ENCODE measurements at places on chromosomes 2 and 18. TPM values are rescaled to one million over a fixed set of nuclear protein-coding genes. Genes with fewer than 3 reads are reported as not detected.
A peak's percentile ranks its signal among the peaks of the same experiment; 100 is the strongest.

GRCh38 chr2:23399674-23400261 is 14.8 kb downstream of the KLHL29 start:
- DNase-seq = no peak

Gene MALL
- total RNA-seq = 8.6 TPM

DNA sequence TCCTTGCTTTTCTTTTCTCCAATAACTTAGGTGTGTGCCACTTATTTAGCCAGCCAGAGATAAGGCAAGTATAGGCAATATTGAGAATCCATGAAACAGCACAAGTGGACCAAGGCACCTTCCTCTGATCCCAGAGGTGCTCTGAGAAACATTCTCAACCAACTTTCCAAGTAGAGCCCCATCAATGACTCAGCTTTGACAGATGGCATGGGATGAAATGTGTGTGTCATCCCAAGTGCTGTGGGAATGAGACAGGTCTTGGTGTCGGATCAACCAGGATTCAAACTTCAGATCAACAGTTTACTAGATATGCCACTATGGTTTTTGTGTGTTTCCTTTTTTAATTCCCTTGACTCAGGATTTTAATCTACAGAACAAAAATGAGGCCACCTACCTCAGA is 164.0 kb downstream of the GRB14 start:
- DNase-seq = no peak

DNA sequence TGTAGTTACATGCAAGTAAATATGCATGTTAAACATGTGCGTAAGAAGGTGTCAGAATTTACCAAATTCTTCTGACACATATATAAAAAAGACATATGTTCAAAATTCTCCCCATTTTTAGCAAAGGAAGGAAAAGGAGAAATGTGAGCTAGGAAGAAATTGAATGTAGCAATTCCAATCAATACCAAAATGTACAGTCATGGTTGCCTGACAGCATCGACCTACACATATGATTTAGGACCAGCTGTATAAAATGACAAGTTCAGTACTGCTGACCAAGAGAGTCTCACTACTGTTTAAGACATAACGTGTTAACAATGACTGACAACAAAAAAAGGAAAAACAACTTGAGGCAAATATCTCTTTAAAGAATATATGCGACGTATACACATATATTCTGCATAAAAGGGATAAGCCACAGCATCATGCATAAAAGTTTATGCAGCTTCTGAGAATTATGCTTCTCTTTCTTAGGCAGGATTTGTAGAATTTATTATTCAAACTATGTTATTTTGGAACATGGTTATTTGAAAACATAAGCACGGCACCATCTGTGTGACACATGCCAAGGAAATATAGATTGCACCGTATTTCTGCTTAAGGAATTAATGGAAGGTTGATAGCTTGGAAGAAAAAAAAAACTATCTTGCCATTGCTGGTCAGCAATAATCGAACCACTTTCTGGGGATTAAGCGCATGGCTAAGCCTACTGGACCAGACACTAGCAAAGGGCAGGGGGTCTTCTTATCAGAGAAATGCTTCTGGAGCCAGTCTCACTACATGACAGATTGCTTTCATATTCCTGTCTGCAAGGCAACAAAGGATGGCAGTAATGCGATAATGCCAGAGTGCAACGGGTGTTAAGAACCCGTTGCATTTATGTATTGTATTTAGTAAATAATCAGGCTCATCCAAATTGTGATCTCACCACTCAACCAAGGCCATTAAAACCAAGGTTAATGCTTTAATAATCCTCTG is 154.0 kb downstream of the WDPCP start:
- DNase-seq = no peak

Gene MERTK
- total RNA-seq = 21.8 TPM

DNA sequence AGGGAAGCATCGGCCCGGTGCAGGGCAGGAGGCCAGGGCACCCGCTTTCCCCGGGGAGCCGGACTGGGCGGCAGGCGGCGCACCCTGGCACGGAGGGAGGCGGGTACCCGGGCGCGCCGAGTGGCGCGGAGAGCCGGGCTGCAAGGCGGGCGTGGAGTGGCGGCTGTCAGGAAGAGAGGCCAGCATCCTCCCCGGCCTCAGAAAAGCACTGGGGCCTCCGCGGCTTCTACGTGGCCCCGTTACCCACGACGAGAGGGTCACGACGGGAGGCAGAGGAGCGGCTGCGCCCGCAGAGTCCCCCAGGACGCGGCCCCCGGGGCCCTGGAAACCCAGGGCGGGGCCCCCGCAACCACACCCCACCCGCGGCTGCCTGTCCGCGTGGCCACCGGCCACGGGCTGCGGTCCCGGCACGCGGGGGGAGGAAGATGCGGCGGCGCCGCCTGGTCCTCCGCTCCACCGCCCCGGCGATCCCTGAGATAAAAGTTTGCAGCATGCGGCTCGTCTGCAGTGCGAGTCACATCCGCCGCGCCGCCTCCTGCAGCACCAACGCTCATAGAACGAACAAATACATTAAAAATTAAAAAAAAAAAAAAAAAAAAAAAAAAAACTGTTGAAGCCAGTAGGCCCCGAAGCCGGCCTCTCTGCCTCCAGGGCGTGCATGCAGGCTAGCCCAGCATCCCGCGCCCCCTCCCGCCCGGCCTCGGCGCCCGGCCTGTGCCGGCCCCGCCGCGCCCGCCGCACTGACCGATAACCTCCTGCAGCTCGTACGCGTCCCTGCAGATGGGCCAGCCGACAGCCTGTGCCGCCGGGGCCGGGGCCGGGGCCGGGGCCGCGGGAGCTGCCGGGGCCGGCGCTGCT is 683 bp downstream of the STK39 start:
- peak; percentile 88 for DNase-seq

Gene FZD7
- 7.8 TPM for total RNA-seq

DNA sequence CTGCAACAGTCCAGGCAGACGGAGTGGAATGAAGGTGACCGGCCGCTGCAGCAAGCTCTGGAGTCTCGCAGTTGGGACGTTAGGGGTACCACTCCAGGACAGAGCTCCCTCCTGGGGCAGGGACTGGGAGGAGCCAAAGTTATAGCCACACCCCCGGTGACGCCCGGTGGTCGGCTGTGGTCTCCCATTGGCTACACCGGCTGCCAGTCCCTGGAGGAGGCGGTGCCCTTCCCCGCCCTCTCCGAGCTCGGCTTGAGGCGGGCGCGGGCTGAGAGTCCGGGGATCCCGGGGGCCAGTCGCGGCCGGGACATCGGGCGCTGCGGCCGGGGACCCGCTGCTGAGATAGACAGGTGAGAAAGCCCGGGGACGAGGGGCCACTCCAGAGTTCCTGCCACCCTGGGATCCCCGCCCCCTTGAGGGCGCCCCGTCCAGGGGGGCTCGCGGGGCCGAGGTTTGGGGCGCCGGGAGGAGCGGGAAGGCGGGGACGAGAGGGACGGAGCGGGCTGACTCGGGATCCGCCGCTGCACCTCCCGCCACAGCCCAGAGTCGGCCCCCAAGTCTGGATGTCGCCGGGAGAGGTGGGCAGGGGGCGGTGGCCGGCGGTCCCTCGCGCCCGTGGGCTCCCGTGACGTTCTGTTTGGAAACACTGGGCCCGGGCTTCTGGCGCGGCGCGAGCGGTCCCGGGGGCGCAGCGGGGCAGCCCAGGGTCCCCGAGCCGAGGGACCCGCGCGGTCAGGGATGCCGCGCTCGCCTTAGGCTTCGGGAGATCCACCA is at the start of gene PLEKHH2:
Gene PLEKHH2 (plus strand): TSS at position 231 of the 774 bp plus-strand sequence. CDS start 7,414 bp downstream, outside the sequence.
- DNase-seq = peak; percentile 96

Gene FOXD4L1
- 0.58 TPM for total RNA-seq

GRCh38 chr2:83459456-83459855 is 999.6 kb downstream of the SUCLG1 start:
- no peak for DNase-seq

Gene ME2
- 32.7 TPM for total RNA-seq

GRCh38 chr2:240557808-240558207 is at the start of gene ANKMY1:
TSS of gene ANKMY1 (minus strand) at chr2:240557988. CDS start at chr2:240557335, 653 bp downstream.
- peak; percentile 70 for DNase-seq

GRCh38 chr18:75864816-75865215 is 437.3 kb upstream of the SMIM21 start:
- no peak for DNase-seq

- DNase-seq = no peak
These were observed 105.5 kb downstream of the IRS1 start for GRCh38 chr2:226694149-226694548.

DNA sequence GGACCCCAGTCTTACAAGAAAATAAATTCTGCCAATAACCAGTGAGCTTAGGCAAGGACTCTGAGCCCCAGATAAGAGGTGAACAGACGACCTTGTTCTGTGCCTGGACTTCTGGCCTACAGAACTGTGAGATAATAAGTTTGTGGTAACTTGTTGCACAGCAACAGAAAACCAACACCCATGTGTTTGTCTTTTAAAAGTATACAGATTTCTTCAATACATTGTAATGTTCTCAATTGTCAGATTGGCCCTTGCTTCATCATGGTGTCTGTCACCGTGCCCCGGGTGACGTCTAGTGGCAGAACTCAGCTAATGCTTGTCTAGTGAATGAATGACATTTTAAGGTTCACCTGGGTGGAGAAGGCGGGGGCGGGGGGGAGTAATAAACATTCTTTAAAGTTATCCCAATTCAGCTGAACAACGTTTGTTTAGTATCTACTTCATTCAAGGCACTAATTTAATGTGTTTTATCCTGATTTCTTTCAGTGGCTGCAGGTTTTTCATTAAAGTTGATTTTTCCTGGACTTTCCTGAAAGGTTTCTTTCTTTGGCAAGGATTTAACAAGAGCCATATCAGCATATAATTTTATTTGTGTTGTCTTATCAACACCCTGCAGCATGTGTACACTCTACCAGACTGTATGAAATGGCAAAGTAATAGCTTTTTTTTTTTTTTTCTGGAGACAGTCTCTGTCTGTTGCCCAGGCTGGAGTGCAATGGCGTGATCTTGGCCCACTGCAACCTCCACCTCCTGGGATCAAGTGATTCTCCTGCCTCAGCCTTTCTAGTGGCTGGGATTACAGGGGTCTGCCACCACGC is 123.8 kb upstream of the DLX2 start:
- peak; percentile 72 for DNase-seq

- DNase-seq = peak; percentile 89
These were observed 61.3 kb downstream of the LONRF2 start for GRCh38 chr2:100260712-100261620.

GRCh38 chr2:37895140-37895539 is 29.9 kb upstream of the RMDN2 start:
- DNase-seq = no peak

Gene ALK
- 0.92 TPM for total RNA-seq

- DNase-seq = no peak
These were observed 16.3 kb upstream of the GAL3ST2 start for GRCh38 chr2:241760301-241760771.

GRCh38 chr2:197777823-197778407 is 7.2 kb downstream of the BOLL start:
- DNase-seq = peak; percentile 55

DNA sequence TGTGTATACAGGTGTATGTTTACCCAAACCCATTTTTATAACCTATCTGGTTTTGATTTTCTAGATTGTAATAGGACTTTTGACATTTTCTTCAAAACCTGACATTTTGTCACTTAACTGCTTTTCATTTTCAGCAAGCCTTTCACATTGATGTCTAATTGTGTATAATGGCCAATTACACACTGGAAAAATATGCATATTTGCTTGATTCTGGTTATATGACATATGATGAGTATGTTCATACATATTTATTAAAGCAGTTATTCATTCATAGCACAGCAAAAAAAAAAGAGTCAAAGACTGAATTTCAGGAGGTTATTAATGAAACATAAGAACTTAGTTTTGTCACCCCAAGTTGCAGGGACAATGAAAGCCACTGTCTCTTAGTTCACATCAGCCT is 307.7 kb upstream of the TNP1 start:
- DNase-seq = no peak

DNA sequence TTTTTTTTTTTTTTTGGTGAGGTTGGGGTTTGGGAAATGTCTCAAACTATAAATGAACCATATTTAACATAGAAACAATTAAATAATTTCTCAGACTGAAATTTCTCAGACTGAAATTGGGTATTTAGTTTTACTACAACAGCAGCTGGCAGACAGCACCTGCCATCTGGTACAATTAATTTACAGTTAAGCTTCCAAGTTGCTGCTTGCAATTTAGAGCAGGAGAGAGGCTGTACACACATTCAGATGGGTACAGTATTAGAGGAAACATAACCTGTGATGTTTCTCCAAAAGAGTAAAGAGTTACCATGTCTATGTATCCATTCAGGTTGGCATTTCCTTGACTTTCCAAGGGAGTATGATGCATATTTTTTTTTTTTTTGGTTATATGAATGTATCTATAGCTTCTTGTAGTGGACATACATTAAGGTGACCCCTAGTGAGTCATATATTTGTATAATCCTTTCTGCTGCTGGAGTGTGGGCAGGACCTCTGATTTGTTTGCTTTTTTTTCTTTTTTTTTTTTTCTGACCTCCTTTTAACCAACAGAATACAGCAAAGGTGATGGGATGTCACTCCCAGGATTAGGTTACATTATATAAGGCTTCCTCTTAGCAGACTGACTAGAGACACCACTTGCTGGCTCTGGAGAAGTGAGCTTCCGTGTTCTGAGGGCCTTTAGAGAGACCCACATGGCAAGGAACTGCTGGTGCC is 201.7 kb downstream of the PTH2R start:
- no peak for DNase-seq

DNA sequence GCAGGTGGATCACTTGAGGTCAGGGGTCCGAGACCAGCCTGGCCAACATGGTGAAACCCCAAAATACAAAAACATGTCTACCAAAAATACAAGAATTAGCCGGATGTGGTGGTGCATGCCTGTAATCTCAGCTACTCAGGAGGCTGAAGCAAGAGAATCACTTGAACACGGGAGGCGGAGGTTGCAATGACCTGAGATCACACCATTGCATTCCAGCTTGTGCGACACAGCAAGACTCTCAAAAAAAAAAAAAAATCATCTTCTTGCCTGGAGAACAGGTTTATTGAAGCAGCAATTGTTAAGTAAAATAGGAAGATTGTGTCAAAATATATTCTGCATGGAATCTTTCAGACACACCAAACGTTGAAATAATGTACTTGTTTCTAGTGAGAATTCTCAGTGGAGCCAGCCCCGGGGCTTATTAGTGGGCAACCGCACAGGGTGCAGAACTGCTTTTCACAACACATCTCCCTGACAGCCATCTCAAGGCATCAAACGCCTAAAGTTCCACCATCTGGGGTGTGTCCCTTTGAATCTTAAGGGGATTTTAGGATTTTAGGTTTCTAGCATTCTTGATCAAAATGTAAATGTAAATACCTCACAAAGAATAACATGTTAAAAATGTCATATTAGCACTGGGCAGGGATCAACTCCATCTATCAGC is 28.6 kb upstream of the PPP4R1 start:
- DNase-seq = peak; percentile 16

Gene ATP6V1B1
- not detected for total RNA-seq

GRCh38 chr2:42136782-42137124 is 32.4 kb upstream of the EML4 start:
- DNase-seq = no peak

DNA sequence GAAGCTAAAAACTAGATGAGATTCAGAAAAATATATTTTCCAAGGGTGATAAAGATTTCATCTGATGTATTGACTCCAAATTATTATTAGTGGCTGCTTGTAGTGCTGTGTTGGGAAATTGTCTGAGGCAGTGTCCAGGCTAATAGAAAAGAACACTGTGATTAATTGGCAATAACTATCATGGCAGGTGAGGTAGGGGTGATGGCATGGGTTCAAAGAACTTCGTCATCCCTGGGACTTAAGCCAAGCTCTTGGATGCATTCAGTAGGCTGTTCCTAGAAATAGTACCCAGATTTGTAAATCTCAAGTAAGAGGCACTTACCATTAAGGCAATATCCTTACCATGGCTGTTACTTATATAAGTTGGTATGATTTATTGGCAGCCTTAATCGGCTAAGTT is 13.2 kb upstream of the RAPGEF4 start:
- no peak for DNase-seq

Gene BOLL
- total RNA-seq = not detected

- DNase-seq = no peak
These were observed 1.4 kb downstream of the UBE2F start for GRCh38 chr2:237968048-237968862.

Gene TMEM87B
- total RNA-seq = 62.2 TPM
